ENCODE measurements at places on chromosomes 7 and 10.

DNA sequence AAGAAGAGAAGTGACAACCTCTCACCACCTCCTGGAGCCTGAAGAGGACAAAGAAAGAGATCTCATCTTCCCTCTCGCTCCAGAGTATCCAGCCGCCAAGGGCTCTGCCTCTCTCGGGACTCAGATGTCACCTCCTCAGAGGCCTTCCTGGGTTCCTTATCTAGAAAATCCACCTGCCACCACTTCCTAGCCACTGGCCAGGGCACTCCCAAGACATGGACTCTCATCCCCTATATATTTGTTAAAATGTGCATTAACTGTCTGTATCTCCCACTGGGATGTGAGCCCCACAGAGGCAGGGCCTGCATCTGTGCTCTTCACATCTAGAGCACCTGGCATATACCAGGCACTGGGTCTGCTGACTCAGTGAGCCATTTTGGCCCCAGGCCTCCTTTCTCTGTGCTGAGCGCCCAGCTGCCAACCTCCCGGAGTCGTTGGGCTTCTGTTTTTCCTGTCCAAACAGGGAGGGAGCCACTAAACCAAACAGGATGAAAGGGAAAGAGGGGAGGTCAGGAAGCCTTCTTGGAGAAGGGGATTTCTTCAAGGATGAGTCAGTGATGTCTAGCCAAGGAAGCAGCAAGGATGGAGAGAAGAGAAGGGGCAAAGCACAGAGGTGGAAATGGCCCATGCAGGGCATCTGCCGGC is 58.9 kb downstream of the KCNMA1 start:
- DNase-seq = no peak

DNA sequence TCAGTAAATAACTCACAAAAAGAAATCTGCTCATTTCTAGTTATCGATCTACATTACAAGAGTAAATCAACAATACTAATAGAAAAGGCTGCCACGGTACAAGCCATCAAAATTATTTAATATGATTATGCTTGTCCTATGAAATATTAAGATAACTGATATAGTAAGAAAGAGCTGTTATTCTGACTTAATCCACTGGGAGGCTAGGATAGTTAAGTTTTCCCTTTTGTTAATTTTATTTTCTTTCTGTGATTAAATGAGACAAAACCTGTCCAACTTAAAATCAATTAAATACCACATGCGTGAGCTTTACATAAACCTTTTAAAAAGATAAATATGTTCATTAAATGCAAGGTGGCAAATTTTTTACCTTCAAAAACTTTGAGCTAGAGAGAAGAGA is 114.8 kb downstream of the LMBR1 start:
- DNase-seq = no peak

- no peak for DNase-seq
These were observed 40.7 kb upstream of the MRLN start for GRCh38 chr10:59793919-59794318.

GRCh38 chr7:70436790-70437350 is 695.1 kb upstream of the GALNT17 start:
- no peak for DNase-seq

GRCh38 chr7:157477550-157478212 is 140.9 kb downstream of the DNAJB6 start:
- DNase-seq = peak; percentile 64

DNA sequence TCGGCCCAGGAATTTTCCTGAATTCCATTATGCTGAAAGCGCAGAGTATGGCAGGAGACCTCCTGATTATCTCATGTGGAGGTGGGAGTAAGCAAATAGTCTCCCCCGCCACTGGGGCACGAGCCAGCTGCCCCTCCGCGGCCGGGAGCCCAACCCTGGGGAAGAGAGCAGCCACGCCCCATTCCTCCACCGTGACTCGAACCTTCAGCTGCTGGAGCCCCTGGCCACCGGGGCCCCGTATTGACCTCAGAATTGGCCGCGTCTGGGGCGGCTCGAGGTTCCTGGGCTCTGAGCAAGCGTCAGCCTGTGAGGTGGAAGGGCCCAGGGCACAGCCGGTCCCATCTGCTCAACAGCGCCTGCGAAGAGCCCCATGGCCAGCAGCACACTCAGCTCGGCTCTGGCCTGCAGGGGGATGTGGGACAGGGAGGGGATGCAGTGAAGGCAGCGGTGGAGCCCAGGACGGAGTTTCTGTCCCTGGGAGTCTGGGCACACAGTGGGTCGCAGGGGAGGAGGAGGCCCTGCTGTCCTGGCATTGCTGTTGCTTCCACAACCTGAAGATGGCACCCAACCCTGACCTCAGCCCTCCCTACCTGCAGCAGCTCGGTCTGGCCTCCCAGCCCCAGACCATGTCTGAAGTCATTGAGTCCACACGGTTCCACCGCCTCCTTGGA is 97.8 kb downstream of the CHST15 start:
- no peak for DNase-seq

GRCh38 chr7:34117573-34117972 is 212.2 kb downstream of the BMPER start:
- DNase-seq = no peak

- DNase-seq = no peak
These were observed 405.5 kb downstream of the ANKRD7 start for GRCh38 chr7:118629898-118630438.

- no peak for DNase-seq
These were observed 810.7 kb upstream of the AUTS2 start for GRCh38 chr7:68787566-68787965.

- DNase-seq = no peak
These were observed 54.7 kb upstream of the LANCL2 start for GRCh38 chr7:55310287-55311025.

DNA sequence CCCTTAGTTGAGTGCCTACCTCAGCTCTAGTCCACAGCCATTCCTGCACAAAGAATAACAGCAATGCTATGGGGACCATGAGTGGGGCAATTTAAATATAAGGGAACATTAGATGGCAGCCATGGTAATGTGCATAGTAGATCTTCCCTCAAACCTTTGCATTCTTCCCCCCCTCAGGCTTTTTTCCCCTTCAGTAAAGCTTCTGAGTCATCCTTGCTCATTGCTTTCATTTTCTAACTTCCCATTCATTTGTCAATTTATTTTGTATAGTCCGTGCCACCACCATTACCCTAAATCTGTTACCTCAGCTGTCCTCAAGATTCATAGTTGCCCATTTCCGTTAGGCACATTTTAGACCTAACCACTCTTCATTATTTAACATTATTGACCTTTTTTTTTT is 10.7 kb downstream of the HECTD2 start:
- DNase-seq = no peak

DNA sequence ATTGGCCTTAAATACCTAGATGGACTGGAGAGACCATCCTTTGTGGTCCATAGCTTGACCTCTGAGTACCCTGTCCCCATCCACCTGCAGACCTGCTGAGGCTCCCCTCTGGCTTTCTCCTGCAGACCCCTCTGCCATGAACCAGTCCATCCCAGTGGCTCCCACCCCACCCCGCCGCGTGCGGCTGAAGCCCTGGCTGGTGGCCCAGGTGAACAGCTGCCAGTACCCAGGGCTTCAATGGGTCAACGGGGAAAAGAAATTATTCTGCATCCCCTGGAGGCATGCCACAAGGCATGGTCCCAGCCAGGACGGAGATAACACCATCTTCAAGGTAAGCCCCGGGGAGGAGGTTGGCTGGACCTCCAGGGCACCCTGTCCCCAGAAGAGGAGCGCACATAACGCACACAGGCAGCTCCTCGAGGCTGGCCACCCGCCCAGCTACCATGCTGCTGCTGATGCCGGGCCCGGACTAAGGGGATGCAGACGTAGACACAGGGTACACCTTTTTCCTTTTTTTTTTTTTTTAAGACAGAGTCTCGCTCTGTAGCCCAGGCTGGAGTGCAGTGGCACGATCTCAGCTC is 4.3 kb downstream of the IRF5 start:
- DNase-seq = no peak

DNA sequence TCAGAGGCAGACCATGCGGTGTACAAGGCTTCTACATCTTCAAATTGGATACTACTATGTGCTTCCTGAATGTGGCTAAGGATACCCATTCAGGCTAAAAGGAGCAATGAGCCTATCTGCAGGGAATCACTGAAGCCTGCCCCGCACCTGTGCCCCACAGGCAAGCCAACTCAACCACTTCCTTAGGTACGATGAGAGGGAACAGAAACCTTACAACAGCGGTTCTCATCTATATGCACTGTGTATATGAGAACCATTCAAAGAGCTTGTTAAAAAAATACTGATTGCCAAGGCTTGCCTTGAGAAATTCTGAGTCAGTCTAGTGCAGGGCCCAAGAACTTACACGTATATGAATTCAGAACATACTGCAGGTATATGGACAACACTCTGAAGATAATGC is 679.6 kb downstream of the PARD3 start:
- no peak for DNase-seq

DNA sequence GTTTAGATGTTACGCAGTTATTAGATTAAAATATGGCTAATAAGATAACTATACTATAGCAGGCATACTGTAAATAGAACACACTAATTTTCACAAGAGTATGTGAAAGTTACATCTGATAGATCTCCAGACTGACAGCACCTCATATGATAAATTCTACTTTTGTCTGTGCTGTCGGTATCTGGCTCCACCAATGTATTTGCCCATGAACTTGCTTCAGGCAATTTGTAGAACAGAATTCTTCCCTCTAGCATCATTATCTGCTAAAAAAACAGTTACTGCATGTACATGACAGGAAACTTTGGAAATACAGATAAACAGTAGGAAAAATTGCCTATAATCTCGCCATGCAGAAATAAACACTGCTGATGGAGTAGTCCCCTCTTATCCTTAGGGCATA is 137.7 kb downstream of the WNT2 start:
- DNase-seq = no peak

DNA sequence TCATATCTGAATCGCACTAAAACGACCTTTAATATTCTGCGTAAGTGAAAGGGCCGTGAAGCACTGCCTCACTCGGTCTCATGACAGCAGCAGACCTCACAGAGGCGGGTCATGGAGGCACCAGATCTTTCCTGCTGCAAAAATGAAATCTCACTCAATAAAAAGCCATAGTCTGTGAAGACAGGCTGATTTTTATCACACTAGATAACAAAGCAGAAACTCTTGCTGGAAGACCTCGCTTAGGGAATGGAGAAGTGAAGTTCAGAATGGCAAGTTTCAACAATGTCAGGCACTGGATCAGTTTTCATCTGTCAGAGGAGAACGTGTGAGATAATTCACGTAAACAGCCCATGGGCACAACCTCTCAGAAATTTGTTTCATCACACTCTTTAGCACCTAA is 8.0 kb downstream of the SEPHS1 start:
- no peak for DNase-seq

DNA sequence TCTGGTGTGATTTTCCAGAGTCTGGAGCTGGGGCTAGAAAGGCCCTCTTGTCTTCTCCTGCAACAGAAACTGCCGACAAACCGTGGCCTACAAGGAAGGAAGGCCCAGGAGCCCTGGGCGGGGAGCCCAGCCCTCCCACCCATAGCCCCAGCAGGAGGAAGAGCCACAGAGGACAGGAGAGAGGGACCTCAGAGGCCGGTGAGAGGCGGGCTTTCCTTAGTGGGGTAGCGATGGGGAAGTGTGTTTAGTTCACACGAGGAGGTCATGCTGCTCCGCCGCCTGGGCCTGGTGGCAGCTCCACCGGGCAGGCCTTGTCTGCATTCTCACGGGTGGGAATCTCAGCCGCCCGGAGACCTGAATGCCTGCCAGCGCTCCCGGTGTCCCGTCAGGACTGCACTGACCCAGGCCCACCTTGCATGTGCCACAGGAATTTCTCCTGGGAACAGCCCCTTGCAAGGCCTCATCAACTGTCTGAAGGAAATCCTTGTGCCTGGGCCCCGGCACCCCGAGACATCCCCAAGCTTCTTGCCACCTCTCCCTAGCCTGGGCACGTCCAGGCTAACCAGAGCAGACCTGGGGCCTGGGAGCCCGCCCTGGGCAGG is 50.9 kb downstream of the ZNF467 start:
- DNase-seq = no peak

DNA sequence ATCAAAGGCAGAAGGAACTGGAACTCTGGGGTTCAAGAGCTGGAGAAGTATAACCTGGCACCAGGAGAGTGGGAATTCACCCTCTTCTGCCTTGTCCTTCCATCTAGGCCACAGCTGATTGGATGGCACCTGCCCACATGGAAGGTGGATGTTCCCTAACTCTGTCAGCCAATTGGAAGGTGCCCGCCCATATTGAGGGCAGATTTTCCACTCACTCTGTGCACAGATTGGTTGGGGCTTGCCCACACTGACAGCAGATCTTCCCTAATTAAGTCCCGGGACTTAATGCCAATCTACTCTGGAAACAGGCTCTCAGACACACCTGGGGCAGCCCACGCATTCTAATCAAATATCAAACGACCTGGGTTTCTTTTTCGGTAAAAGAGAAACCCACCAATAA is 1142.3 kb upstream of the CELF2 start:
- no peak for DNase-seq

- DNase-seq = no peak
These were observed 178.2 kb downstream of the COBL start for GRCh38 chr7:51138123-51139085.

DNA sequence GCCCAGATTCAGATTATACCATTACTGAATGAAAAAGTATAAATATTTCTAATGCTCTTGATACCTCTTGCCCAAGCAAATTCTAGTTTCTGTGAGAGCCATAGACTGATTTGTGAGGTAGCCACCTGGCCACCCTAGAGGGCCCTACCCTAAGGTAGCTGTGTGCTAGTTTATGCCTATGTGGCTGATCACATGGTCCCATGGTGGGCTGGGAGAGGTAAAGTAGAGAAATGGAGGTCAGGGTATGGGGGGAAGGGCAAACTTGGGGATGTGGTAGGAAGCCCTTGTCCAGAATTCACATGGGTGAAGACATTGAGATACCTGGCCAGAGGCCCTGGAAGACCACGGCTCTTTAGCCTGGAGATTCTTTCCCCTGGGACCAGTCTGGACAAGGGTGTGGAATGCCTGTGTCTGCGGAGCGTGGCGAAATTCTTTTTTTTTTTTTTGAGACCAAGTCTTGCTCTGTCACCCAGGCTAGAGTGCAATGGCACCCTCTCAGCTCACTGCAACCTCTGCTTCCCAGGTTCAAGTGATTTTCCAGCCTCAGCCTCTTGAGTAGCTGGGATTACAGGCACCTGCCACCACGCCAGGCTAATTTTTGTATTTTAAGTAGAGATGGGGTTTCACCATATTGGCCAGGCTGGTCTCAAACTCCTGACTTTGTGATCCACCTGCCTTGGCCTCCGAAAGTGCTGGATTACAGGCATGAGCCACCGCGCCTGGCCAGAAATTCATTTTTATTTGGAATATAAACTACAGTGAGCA is 639.4 kb downstream of the ACTR3B start:
- no peak for DNase-seq

GRCh38 chr10:63246356-63246755 is 113.2 kb downstream of the NRBF2 start:
- DNase-seq = no peak

- no peak for DNase-seq
These were observed 258.0 kb downstream of the TNS3 start for GRCh38 chr7:47323904-47324303.

Data from Right ventricle myocardium inferior (tissue), 1 donor.